Hematopoietic multipotent progenitor cell treated with erythropoietin and hydrocortisone succinate and interleukin-3 and kit ligand, for 17 days (in vitro differentiated cells): ENCODE measurements at places on chromosomes 3 and 15.

DNA sequence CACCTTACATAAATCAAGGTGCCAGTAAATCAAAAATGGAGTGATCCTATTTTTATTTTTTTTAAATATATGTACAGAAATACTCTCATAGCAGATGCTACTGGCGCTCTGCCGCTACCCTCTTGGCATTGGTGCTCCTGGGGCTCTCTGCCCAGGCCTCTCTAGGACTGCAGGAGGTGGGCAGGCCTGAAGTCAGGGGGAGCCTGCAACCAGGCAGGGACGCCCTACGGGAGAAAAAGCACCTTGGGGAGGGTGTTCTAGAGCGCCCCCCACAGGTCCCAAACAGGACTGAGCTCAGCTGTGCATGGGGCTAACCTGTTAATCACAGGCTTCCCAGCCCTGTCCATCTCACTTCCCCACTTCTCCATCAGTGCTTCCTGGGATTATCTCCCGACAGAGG lies 192.5 kb downstream of the SHQ1 start:
- no peak for DNase-seq

- no peak for DNase-seq
Measured at GRCh38 chr3:147377412-147378367, 28.7 kb downstream of the ZIC4 start.

GRCh38 chr15:94843060-94843459 lies 611.7 kb downstream of the MCTP2 start:
- no peak for DNase-seq

GRCh38 chr15:34366271-34367065 lies 528 bp downstream of the LPCAT4 start:
- DNase-seq = no peak

GRCh38 chr3:103388214-103388613 lies 953.4 kb downstream of the ZPLD1 start:
- DNase-seq = no peak

DNA sequence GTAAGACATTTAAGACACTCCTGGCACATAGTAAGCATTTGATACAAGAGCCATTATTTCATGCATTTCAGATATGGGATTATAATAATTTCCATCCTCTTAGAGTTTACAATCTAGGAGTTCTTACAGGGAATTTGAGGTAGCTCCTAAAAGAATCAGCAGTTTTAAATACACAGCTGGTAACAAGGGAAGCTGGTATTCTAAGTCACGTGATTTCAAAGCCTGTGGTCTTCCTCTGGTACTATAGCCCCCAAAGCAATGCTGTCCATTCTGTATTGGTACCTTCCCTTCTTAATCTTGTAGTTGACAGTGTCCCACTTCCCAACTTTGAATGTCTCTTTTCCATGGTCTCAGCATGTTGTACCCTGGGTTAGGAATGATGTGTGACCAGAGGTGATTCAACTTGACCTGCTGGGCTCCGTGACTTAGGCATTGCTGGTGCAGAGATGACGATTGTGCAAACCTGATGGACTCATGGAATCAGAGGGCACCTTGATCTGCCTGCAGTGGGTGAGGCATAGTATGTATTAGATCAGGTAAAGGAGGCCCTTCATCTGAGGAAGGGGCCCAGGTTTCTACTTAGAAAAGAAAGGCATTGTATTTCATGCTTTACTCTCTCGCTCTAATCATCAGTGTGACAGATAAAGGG lies 122.9 kb downstream of the AKAP13 start:
- DNase-seq = no peak

DNA sequence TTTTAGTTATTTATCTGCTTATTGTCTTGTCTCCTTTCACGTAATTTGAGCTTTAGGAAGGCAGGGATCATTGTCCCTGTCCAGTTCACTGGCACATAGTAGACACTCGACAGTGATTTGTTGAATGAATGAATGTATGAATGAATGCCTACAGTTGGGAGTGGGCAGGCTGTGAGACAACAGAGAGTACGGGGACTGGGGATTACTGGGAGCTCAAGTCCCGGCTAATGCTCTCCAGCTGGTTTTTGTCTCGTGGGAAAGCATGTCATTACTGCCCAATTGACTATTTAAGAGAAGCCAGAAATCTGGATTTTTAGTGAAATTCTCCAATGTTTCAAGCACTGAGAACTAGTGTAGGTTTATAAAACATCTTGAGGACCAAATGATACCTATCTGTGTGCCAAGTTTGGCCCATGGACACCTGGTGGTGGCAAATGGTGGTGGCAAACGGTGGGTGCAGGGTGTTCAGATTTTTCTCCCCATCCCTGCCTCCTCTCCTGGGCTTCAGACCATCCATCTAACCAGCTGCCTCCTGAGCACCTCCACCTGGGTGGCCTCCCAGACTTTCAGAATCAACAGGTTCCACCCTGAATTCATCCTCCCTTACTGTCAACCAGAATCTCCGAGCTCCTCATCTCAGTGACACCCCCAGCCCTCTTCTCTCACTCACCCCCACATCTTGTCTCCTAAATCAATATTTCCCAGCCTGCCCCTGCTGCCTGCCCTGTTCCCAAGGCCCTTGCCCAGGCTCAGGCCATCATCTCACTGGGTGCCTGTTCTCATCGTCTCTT lies 36.2 kb upstream of the TRH start:
- DNase-seq = no peak

- DNase-seq = no peak
Measured at GRCh38 chr15:40040770-40041169, 1.8 kb upstream of the SRP14 start.

GRCh38 chr3:66227051-66227450 lies 6.2 kb downstream of the SLC25A26 start:
- DNase-seq = no peak

GRCh38 chr3:50212502-50212901 lies 7.4 kb downstream of the SLC38A3 start:
- DNase-seq = no peak

DNA sequence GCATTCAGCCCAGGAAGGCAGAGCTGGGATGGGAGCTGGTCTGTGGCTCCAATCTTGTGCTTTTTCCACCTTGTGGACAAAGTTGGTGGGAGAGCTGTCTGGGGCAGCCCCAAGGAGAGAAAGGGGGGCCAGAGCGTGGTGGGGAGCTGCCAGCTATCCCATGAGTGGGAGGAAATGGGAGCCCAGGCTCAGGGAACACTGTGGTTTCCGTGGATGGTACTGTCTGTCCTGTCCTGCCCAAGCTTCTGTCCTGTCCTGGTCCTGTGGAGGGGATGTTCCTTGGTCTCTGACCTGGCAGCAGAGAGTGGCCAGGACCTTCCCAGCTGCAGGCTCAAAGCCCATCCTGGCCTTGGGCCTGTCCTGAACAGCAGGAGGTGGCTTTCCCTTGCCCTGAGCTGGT lies 72.6 kb upstream of the SEC13 start:
- no peak for DNase-seq

- no peak for DNase-seq
Measured at GRCh38 chr15:50558012-50558411, 11.5 kb upstream of the USP50 start.

GRCh38 chr15:65603134-65603533 lies 7.8 kb downstream of the INTS14 start:
- DNase-seq = no peak

DNA sequence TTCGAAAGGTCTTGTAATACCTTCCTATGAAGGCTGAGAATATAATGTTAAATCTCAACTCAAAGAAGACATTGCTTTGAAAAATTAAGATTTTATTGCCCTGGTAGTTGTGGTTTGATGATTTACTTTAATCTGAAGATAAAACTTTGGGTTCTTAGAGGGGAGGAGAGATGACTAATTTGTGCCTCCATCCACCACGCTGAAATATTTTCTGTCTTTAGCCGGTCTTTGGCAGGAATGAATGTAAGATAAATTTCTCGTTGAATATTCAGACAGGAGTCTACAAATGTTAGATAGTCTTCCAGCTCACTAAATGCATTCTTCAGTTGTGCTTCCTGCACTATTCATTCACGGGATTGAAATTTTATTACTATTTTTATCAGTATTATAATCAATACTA lies 844.3 kb upstream of the NR2F2 start:
- DNase-seq = no peak

- DNase-seq = no peak
Measured at GRCh38 chr3:149547413-149547812, 72.9 kb downstream of the TM4SF4 start.

- no peak for DNase-seq
Measured at GRCh38 chr3:134535186-134535970, 49.5 kb downstream of the CEP63 start.

- no peak for DNase-seq
Measured at GRCh38 chr3:100850701-100851100, 141.4 kb downstream of the TFG start.

- DNase-seq = no peak
Measured at GRCh38 chr3:31288641-31289100, 244.1 kb upstream of the STT3B start.

DNA sequence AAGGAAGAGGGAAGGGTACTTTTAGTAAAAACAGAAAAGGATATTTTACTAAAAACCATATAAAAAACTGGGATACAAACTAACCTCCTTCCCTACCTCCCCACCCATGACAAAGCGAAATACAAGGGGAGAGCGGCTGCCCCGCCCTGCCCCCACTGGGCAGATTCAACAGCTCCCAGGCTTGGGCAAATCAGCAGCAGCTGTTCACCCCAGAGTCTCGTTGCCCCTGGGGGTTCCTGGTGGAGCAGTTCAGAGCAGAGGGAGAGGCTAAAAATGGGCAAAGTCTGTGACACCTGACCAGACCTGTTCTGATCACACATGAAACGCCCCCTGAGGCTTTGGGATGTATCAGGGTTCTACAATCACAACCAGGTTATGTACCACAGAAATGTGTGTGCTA lies 2.5 kb upstream of the ETFA start:
- DNase-seq = no peak

- no peak for DNase-seq
Measured at GRCh38 chr3:151630938-151631441, 102.7 kb upstream of the AADACL2 start.

- DNase-seq = no peak
Measured at GRCh38 chr15:89903858-89904130, 9.0 kb downstream of the ARPIN start.

GRCh38 chr15:60758961-60759729 lies 280.2 kb upstream of the ICE2 start:
- no peak for DNase-seq

- DNase-seq = no peak
Measured at GRCh38 chr15:90441027-90441426, 53.0 kb downstream of the IQGAP1 start.

- no peak for DNase-seq
Measured at GRCh38 chr3:64490180-64490724, 197.5 kb downstream of the ADAMTS9 start.

DNA sequence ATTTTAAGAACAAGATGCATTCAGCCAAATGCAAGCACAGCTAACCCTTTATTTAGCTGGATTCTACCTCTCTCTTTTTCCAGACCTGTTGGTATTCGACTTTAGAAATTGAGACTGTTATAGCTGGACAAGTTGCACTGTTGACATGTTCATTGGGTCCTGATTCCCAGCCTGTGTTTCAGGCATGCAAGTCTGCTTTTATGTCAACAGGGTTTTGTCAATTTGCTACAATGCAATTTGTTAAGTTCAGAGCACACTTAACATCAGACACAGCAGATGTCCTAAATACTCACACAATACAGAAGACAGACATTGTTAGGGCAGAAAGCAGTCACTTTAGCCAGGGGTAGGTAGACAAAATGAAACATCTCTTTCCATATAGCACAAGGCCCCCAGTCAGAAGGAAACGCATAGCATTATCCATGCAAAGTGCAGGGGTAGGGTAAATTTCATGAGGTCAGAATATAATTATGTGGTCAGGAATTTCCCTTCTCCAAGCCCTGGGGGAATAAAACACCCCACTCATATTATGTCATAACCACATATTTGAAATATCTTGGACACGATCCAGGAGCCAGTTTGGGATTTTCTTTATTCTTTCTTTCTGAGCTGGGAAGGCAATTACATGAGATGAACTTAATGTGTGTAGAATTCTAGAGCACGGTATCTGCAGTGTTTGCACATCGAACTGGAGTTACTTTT lies 504.1 kb downstream of the NTRK3 start:
- DNase-seq = no peak

- no peak for DNase-seq
Measured at GRCh38 chr3:78737988-78738387, 1029.8 kb downstream of the ROBO1 start.

- DNase-seq = no peak
Measured at GRCh38 chr3:49668861-49669260, 5.3 kb upstream of the APEH start.

GRCh38 chr15:22884344-22884743 lies 45.9 kb downstream of the NIPA2 start:
- no peak for DNase-seq

GRCh38 chr3:67781218-67781617 lies 126.8 kb upstream of the SUCLG2 start:
- no peak for DNase-seq

DNA sequence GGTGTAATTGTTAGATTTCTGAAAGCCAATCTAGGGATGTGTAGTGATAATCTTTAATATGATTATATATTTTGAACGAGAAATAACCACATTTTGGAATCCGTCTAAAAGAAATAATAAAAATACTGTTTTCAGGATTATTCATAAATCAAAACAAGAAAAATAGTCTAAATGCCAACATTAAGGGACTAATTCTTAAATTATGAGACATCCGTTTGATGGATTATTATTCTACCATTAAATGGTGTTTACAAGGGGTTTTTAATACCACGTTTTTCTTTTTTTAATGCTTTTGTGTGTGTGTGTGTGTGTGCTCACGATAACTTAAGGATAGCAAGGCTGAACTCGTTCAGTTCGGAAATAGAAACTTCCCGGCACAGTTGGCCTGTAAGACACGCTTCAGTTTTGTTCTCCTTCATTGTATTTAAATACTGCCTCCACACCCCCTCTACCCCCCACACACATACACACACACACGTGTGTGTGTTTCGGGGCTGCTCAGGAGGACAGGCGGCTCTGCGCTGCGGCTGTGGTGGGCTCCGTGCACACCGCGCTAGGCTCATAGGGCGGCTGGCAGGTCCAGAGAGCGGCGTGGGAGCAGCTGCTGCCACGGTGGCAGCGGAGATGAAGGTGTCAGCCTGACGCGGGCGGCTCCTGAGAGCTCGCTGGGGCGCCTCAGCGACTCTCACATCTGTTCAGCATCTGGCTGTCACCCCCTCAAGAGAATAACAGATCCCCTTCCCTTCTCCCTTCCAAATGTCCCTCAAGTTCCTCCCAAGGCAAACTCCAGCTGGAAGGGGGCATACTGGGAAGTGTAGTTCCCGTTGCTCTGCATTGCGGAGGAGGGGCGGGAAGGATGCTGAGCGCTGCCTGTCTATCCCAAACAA lies 23.0 kb upstream of the ANP32A start:
- DNase-seq = no peak

GRCh38 chr3:31345581-31345980 lies 187.1 kb upstream of the STT3B start:
- no peak for DNase-seq

DNA sequence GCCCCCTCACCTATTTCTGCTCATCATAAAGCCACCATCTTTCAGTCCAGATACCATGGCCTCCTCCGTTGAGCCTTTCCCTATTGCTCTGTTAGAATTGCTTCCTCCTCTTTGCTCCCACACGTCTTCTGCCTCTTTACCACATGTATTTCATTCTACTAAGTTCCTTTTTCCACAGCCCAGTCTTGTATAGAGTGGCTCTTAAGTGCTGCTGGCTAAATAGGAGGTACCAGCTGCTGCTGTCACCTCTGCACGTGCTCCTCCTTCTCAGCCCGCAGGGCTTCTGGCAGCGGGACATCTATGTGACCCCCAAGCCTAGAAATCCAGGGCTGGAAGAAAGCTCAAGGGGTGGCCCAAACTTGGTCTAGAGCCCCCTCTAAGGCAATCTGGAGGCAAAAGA lies 38.8 kb upstream of the PLXND1 start:
- no peak for DNase-seq
